Left lung (tissue), 14 donors: ENCODE measurements at places on chromosomes 1 and 21.

DNA sequence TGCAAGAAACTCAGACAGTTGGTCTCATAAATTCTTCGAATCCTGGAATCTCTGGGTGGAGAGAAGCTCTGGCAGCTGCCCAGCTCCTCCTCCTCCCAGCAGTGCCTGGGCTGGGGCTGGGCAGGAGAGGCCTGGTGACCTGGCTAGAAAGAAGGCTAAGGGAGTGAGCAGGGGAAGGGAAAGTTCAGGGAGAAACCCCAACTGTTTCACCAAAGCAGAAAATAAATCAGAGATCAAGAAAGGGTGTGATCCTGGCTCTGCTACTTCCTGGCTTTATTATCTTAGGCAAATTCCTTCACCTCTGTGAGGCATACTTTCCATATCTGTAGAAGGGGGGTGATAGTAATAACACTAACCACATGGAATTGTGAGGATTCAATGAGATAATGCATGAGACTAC, 8.8 kb upstream of the COL16A1 start:
- peak; percentile 50 for DNase-seq

DNA sequence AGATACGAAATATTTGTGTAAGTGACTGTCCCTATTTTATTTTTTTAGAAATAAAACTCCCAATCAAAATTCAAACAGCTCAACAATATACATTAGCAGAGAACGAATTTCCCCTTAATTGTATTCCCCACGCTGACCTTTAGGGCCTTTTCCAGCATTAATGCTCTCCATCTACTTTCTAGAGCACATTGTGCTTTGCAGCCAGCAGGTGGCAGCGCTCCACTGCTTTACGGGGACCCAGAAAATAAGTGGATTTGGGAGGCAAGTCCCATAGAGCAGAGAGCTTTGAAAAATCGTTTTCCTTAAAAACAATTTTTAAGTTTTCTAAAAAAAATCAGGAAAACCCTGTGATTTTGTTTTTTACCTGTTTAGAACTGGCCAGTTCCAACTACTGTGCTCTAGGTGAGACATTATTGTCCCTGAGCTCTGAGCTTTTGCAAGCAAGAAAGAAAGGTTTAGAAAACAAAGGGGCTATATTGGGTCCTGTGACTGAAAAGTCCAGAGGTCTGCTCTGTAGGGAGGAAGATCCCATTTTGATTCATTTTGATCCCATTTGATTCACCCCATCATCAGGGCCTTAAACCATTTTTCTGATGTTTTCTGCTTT, 144.4 kb upstream of the ZNF644 start:
- DNase-seq: peak; percentile 43

GRCh38 chr1:68141071-68142021, 90.9 kb upstream of the DIRAS3 start:
- DNase-seq: peak; percentile 36

DNA sequence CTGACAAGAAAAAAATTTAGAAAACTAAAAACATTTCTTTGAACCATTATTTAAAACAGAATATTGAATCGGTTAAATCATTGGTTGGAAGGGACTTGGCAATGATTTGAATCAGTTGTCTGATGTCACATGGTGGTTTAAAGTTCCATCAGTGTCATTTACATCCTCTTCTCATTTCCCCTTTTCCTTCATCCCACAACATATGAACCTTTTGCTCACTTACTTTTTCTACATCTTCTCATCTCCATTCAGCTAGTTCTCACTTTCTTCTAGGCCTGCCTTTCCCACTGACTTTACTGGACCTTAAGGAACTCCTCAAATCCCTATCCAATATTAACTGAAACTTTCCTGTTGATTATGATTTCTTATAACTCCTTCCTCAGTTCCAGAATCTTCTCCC, 58.5 kb downstream of the PHACTR4 start:
- no peak for DNase-seq

DNA sequence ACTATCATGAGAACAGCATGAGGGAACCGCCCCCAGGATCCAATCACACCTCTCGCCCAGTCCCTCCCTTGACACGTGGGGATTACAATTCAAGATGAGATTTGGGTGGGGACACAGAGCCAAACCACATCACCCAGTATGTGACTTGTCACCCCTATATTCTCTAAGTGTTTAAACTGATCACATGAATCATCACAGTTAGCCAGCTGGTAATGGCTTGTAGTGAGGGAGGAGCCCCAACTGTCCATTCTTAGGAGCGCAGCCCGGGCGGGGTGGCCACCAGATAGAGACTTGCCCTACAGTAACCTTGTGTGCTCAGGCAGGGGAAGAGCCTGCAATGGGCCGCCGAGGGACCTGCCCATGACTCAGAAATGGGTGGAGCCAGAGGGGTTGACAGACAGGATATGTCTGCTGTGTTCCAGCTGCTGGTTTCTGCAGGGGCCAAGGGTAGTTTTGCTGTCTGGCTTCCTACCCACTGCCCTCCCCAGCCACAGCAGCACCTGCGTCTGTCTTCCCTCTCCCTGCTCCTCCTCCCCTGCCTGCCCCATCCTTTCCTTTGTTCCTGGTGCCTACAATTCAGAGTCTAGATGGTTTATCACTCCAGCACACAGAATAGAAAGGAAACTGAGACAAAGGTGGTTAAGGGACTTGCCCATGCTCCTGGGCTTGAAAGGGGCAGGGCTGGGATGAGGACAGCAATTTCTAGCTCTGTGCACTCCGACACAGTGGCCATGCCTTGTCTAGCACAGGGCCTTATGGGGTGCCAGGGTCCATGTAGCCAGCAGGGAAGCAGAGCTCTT, 9.2 kb downstream of the ABCG1 start:
- peak; percentile 95 for DNase-seq

GRCh38 chr1:233180641-233181364, 114.7 kb downstream of the PCNX2 start:
- no peak for DNase-seq

DNA sequence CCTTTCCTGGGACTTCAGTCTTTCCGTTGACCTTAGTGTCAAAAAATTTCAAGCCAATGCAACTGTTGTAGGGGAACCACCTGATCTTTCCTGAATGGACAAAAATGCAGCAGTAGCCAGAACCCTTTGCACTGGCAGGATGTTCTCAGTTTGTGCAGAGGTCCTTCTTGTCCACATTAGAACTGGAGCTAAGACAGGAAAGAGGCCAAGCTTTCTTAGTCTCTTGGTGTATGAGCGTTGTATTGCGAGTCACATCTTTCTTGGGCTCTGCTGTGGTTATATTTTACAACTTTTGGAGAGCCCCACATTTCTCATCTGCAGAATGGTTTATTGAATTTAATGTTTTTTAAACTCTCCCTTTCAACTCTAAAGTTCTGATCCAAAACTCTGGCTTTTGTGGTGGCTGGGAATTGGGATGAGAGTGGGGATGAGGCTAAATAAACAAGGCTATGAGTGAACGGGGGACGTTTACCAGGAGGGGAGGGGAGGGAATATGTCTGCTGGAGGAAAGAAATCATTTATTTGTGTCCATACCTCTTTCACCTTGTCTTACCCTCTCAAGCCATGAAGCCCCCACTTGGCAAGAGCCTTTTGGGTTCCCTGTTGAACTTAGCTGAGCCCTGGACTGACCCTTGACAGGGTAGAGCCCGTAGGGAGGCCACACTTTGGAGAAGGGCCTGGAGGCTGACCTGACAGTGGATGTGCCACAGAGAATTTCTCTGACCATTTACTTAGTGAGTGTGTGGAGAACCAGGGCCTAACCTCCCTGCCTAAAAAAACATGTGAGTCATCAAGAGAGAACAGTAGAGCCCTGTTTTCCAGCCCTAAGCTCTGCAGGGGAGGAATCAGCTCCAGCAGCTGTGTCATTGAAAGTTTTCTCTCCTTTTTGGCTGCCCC, 586 bp downstream of the CHI3L2 start:
- DNase-seq: no peak

- DNase-seq: no peak
Observed at GRCh38 chr1:147117109-147117508, 55.2 kb downstream of the PRKAB2 start.

DNA sequence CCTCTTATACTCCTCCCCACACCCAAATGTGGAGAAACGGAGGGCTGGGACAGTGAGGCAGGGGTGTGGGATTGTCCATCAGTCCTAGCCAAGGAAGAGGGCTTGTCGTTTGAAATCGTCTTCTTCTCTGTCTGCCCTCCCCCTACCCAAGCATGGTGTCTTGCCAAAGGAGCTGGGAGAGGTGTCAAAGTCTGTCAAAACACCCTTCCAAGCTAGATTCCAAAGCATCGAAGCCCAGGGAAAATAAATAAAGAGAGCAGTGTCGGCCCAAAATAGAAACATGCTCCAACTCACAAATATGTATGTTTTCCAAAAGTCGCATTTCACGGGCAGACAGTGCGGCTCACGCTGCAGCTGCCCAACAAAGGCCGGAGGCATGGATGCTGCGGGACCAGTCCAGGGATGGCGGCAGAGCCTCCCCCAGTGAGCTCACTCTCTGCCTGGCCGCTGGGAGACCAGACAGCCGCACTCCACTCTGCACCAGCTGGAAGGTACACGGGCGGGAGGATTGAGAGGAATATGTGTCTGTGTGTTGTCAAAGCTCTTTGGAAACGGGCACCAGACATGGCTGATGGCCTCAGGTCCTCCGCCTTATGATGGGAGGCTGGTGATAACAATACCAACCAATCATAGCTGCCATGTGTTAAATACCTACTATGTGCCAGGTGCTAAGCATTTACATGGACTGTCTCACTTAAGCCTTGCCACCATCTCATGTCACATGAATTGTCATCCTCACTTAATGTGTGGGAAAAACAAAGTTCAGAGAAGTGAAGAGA, 3.9 kb downstream of the DISP3 start:
- DNase-seq: no peak

- DNase-seq: no peak
Observed at GRCh38 chr1:56222914-56223540, 356.3 kb downstream of the PLPP3 start.

GRCh38 chr1:36582066-36582755, 99.5 kb upstream of the CSF3R start:
- no peak for DNase-seq
